ENCODE measurements at places on chromosomes 4 and X.
A peak's percentile ranks its signal among the peaks of the same experiment; 100 is the strongest.

DNA sequence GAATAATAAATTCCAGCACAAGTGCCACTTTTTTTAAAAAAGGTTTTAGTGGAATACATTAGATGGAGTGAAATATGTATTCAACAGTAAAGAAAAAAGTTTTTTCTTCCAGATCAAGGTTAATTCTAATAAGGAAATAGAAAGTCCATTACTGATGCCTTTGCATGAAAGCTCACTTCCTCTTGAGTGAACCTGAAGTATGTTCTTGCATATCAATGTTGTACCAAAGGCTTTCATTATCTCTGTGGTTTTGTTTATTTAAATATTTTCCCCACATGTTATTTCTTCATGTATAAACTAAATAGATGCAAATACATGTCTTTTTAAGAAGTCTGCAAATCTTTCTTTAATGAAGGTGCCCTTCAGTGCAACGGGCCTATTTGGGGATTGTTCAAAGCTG lies 307.9 kb downstream of the C4orf33 start:
- DNase-seq, result no peak

DNA sequence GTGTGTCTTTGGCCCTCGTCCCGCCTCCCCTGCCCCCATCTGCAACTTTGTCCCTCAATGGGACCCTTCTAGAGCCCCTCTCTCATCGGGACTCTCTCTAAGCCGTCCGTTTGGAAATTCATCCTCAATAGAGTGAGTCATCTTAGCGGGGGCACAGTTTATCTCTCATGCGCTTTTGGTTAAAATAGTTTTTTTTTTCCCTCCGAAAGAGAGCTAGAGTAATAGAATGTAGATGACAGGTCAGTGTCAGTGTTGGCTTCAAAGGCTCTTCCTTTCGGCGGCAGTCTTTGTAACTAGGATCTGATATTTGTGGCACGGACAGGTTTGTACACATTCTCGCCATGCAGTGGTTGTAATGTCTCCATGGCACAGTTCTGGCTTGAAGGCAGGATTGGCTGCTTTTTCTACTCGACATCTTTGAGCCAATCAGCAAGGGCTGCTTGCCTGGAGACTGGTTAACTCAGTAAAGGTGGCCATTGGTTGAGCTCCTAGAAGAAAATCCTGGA lies 989 bp downstream of the N4BP2 start:
- DNase-seq, result peak; percentile 94

DNA sequence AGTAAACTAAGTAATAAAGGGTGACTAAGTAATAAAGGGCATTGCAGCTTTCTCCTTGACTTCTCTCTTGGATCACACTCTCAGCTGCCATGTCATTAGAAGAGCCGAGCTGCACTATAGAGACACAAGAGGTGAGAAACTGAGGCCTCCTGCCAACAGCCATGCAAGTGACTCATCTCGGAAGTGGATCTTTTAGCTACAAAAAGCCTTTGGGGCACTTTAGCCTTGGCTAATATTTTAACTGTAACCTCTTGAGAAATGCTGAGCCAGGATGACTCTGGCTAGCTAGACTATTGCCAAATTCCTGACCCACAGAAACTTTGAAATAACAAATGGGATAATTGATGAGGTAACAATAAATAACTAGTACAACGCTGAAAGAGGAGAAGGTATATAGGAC lies 1.5 kb upstream of the NEIL3 start:
- DNase-seq, result no peak

GRCh38 chr4:159048166-159048886 lies 54.6 kb upstream of the RAPGEF2 start:
- DNase-seq, result peak; percentile 29

GRCh38 chr4:152962150-152962549 lies 26.0 kb downstream of the FHDC1 start:
- peak; percentile 76 for DNase-seq

DNA sequence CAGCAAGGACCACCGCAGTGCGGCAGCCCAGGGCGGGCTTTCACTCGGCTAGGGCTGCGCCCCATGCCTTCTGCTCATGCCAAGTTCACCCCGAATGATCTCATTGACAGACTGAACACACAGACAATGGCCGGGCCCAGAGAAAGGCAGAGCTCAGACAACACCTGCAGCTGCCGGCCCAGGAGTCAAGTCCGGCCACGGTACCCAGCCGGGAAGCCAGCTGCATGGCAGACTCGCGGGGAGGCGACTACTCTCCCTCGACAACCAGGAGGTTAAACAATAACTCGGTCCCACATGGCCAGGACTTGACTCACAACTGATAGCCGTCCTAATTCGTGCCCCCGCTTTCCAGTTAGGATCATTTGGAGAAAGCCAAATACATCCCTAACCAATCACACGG lies 50.4 kb downstream of the ABLIM2 start:
- DNase-seq, result no peak

DNA sequence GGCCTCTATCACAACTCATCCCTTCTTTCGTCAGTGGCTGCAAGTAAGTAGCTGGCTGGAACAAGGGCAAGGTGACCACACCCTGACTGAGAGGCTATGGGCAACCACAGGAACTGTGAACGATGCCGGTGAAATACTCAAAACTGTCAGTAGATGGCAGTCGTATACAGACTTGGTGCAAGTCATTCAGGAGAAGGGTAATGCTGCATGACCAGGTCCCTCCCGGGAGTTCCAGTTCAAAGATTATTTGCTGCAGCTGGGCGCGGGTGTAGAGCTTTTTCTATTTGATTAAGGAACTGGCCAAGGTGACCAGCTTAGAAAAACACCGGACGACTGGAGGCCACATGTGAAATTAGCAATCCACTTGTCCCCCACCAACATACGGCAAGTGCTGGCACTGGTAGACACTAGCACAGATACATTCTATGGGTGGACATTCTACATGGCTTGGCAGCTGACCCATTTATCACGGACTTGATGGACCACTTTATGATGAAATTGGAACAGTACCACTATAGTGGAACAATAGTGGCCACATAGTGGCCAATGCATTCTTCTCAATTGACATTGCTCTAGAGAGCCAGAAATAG lies 726.6 kb downstream of the TRAM1L1 start:
- DNase-seq, result peak; percentile 75

GRCh38 chr4:52714597-52715254 lies 36.5 kb downstream of the ERVMER34-1 start:
- DNase-seq, result peak; percentile 86

- no peak for DNase-seq
Observed at GRCh38 chr4:151098979-151099228, 524 bp upstream of the RPS3A start.

- no peak for DNase-seq
Observed at GRCh38 chr4:12050357-12050756, 621.7 kb upstream of the HS3ST1 start.

DNA sequence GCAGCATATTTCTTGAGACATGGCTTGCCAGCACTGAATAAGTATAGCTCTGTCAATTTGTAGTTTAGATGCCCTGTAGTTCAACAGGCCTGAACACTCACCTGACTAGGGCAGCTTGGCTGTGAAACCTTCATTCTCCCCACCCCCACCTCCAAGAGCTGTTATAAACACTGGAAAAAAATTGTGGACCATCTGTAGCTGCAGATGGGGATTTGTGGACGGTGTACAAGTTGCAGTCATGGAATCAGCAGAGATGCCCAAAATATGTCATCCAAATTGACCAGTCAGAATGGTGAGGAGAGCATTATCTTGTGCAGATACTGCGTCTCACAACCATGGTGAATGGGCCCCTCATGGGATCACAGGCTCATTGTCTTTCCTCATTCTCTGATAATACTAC lies 76.2 kb upstream of the PAQR3 start:
- no peak for DNase-seq

DNA sequence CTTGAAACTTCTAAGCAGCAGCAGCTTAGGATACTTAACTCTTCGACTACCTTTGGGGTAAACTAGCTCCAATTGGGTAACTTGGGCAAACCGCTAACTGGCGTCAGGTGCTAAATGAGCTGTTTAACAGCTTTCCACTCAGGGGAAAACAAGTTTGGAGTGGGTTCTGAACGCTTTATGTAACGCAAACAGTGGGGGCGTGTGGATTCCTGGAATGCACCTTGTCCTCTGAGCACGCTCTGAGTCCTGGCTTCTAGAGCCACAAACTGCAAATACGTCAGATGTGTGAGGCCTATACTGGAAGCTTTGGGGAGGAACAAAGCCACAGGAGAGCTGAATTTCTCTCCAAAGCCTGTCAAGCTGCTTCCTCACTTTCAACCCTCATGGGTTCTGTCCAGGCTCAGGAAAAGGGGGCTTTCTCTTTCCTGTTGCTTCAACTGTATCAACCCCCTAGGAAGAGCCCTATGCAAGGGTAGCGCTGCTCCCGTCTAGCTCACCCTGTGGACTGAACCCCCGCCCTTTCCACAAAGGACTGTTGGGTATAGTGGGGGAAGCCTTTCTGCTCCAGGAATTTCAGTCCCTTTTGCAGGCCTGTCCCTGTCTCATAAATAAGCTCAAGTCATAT lies 4.5 kb upstream of the WDR1 start:
- no peak for DNase-seq

Measured in erythroblast (primary cell).